ENCODE measurements at places on chromosomes 13 and 19. TPM values are rescaled to one million over a fixed set of nuclear protein-coding genes. Genes with fewer than 3 reads are reported as not detected.

MEF2B gene
- 1.1 TPM for total RNA-seq

SYNE4 gene
- 1.1 TPM for total RNA-seq

PRTN3 gene
- 1.5 TPM for total RNA-seq

KBTBD6 gene
- total RNA-seq = 7.9 TPM

COMP gene
- total RNA-seq = 0.69 TPM

CEACAM19 gene
- total RNA-seq = 1.2 TPM

LIM2 gene
- not detected for total RNA-seq

RPS5 gene
- 1,487 TPM for total RNA-seq

PRX gene
- 3.4 TPM for total RNA-seq

ZNF606 gene
- total RNA-seq = 16.1 TPM

- no peaks in the 10 kb centered on the region for H3K4me1 ChIP-seq
- H3K4me3 ChIP-seq = no peak overlapping the region
- H3K27me3 ChIP-seq = no peaks in the 10 kb centered on the region
- H3K27ac ChIP-seq = no peak overlapping the region
- H3K36me3 ChIP-seq = no peaks in the 10 kb centered on the region
Observed at GRCh38 chr13:98206946-98207345, 29.9 kb upstream of the RNF113B start.

- no peak overlapping the region for H3K27ac ChIP-seq
- no peak for DNase-seq
- H3K27me3 ChIP-seq = no peaks in the 10 kb centered on the region
- H3K4me1 ChIP-seq = no peaks in the 10 kb centered on the region
- H3K36me3 ChIP-seq = no peaks in the 10 kb centered on the region
Observed at GRCh38 chr13:97512732-97513131, 78.8 kb downstream of the RAP2A start.

DNA sequence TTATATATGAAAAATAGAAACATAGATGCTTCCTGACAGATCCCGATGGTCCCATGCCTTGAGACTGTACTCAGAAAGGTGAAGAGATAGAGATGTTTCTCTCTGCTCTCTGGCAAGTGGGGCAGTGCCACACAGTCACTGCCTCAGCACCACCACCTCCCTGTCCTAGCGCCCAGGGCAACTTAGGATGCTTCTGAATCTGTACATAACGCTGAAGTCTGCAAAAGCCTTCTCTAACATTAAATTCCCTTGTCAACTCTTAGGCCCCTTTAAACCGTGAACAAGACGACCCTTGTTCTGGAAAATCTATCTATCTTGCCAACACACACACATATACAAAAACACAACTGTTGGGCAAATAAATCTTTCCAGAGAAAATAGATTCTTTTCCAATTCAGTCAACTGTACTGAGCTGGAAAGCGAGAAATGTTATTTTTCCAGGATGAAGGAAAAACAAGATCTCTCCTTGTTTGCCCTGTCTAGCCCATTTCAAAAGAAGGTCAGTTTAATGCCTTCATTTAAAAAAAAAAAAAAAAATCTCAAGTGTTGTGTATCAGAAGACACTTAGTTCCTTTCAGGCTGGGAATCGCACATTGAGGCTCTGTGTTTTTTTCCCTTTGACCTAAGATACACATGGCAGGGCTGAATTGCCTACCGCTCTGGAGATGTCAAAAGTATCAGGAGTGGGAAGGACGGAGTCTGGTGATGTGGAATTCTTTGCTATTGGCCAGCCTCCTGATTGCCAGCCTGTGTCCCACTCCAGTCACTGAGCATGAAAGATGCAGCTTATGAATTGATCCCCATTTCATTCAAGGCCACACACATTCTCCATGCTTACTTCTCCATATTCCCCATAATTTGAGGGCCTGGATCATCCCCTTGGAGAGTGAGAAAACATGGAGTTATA lies 241.4 kb downstream of the LACC1 start:
- no peak overlapping the region for H3K4me3 ChIP-seq
- H3K36me3 ChIP-seq = no peaks in the 10 kb centered on the region
- no peaks in the 10 kb centered on the region for H3K4me1 ChIP-seq
- no peak overlapping the region for H3K27ac ChIP-seq
- H3K27me3 ChIP-seq = no peaks in the 10 kb centered on the region
- no peak for DNase-seq

- no peak for DNase-seq
- H3K27ac ChIP-seq = peak overlapping the region; percentile 69
- H3K4me1 ChIP-seq = peaks cover 49% of the 10 kb centered on the region
Observed at GRCh38 chr19:1157931-1158884, 15.9 kb downstream of the SBNO2 start.

DNA sequence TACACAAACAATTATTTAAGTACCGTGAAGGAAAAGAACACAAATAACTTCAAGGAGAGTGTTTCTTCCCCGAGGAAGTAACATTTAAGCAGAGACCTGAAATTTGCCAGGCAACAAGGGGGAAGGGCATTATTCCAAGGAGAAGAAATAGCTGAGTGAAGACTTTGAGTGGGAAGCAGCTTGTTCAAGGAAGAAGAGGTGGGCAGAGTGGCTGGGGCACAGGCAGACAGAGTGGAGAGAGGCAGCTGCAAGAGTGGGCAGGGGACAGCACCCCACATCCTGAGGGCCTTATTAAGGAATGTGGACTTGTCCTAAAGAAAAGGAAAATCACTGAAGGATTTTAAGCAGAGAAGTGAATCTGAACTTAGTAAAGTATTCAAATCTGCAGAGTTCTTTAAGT lies 4.7 kb upstream of the DCLK1 start:
- no peaks in the 10 kb centered on the region for H3K27me3 ChIP-seq
- H3K4me3 ChIP-seq = no peak overlapping the region
- H3K27ac ChIP-seq = no peak overlapping the region
- H3K4me1 ChIP-seq = no peaks in the 10 kb centered on the region
- no peak for DNase-seq

- peak overlapping the region; percentile 90 for H3K27ac ChIP-seq
- no peaks in the 10 kb centered on the region for H3K36me3 ChIP-seq
- no peak for DNase-seq
- no peaks in the 10 kb centered on the region for H3K27me3 ChIP-seq
- no peaks in the 10 kb centered on the region for H3K4me1 ChIP-seq
Observed at GRCh38 chr13:78657699-78658629, 991 bp downstream of the OBI1 start.

- H3K36me3 ChIP-seq = no peaks in the 10 kb centered on the region
- no peak for DNase-seq
- H3K4me3 ChIP-seq = no peak overlapping the region
- no peaks in the 10 kb centered on the region for H3K27me3 ChIP-seq
Observed at GRCh38 chr13:52782471-52783448, 43.1 kb upstream of the CNMD start.

DNA sequence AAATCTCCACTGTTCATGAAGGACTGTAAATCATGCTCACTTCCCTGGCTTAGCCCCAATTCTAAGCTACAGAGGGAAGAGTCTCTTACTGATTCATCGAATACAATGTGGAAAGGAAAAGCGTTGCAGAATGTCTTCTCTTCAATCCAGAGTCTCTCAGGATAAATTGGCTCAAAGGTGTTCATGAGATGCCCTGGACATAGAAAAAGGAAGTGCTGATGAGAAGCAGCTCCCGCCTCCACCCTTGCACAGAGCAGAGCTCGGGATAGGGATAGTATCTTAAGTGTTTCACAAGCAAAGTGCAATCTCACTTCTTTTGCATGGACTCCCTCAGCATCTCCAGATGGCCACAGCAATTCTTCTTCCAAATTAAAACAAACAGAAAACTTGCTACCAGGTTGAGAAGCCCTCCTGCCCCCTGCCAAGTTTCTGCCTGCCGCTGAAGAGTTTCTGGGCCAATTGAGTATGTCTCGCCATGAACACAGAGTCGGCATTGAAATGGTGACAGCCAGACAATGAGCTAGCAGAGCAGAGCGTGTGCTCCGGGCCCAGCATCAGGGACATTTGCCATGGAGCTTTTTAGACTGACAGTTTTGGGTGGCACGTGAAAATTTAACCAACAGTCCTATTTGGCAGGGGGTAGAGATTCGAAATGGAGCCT lies 85.7 kb downstream of the C13orf42 start:
- no peak overlapping the region for H3K27ac ChIP-seq
- no peaks in the 10 kb centered on the region for H3K36me3 ChIP-seq
- no peaks in the 10 kb centered on the region for H3K27me3 ChIP-seq

DNA sequence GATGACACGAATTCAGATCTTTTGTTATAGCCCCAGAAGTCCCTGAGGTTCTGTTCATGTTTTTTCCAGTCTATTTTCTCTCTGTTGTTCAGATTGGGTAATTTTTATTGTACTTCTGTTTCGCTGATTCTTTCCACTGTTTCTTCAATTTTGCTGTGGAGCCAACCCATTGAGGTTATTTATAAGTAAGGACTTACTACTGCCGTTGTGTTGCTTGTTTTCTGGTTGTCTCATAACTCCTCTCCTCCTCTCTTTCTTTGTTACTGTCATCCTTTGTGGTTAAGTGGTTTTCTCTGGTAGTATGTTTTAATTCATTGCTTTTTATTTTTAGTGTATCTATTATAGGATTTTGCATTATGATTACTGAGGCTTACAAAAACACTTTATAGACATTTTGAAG lies 48.7 kb upstream of the GAS6 start:
- no peaks in the 10 kb centered on the region for H3K36me3 ChIP-seq
- no peaks in the 10 kb centered on the region for H3K27me3 ChIP-seq
- no peak for DNase-seq

GRCh38 chr13:114047358-114047881 lies 73.5 kb upstream of the C13orf46 start:
- H3K4me1 ChIP-seq = peaks cover 42% of the 10 kb centered on the region
- peak overlapping the region; percentile 21 for H3K4me3 ChIP-seq
- H3K36me3 ChIP-seq = no peaks in the 10 kb centered on the region
- no peak for DNase-seq
- H3K27me3 ChIP-seq = no peaks in the 10 kb centered on the region

DNA sequence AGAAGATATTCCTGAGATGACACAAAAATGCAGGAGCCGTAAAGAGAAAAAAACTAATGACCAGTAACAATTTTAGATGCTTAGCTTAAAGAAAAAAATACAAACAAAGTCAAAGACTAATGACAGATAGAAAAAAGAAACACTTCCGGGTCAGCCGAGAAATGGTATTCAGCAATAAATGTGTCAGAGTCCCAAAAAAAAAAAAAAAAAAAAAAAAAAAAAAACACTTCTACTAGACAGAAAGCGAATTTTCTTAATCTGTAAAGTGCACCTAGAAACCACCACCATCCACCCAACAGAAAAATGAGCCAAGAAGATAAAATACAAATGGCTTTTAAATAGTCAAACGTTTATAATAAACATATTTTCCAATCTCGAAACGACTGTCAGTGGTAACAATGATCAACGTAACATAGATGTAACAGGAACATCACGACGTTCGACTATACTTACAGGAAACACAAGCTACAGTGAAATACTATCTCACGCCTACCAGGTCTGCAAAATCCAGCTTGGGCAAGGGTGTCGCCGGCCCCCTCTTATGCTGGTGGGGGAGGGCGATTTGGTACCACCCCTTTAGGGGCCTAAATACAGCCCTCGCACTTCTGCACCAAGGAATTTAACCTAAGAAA lies 10.6 kb downstream of the ABHD17A start:
- H3K4me3 ChIP-seq = peak overlapping the region; percentile 80
- H3K27me3 ChIP-seq = no peaks in the 10 kb centered on the region
- H3K36me3 ChIP-seq = no peaks in the 10 kb centered on the region
- H3K4me1 ChIP-seq = peaks cover 20% of the 10 kb centered on the region
- peak overlapping the region; percentile 83 for H3K27ac ChIP-seq

DNA sequence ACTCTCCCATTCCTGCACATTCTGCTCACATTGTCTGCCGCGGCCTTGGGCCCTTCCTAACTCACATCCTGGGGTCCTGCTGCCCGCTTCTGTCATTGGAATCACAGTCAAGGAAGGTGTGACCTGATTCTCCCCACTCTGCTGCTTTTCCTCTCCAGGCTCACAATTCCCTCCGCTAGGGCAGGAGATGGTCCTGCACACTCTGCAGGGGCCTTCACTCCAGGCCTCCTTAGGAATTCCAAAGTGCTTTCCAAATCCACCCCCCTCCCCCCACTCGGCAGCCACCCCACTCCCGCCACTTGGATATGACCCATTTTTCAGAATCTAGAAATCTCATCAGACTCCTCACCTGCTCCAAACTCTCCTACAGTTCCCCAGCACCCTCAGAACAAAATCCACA lies 3.1 kb upstream of the SLC5A5 start:
- H3K36me3 ChIP-seq = no peaks in the 10 kb centered on the region
- no peak overlapping the region for H3K27ac ChIP-seq
- H3K4me1 ChIP-seq = peaks cover 12% of the 10 kb centered on the region

GRCh38 chr13:101535192-101535746 lies 82.8 kb downstream of the ITGBL1 start:
- H3K27ac ChIP-seq = no peak overlapping the region
- no peaks in the 10 kb centered on the region for H3K27me3 ChIP-seq
- DNase-seq = no peak

GRCh38 chr19:8550070-8550469 lies 27.2 kb downstream of the MYO1F start:
- no peaks in the 10 kb centered on the region for H3K27me3 ChIP-seq
- no peak overlapping the region for H3K4me3 ChIP-seq
- H3K27ac ChIP-seq = no peak overlapping the region
- no peaks in the 10 kb centered on the region for H3K36me3 ChIP-seq
- no peaks in the 10 kb centered on the region for H3K4me1 ChIP-seq
- no peak for DNase-seq

DNA sequence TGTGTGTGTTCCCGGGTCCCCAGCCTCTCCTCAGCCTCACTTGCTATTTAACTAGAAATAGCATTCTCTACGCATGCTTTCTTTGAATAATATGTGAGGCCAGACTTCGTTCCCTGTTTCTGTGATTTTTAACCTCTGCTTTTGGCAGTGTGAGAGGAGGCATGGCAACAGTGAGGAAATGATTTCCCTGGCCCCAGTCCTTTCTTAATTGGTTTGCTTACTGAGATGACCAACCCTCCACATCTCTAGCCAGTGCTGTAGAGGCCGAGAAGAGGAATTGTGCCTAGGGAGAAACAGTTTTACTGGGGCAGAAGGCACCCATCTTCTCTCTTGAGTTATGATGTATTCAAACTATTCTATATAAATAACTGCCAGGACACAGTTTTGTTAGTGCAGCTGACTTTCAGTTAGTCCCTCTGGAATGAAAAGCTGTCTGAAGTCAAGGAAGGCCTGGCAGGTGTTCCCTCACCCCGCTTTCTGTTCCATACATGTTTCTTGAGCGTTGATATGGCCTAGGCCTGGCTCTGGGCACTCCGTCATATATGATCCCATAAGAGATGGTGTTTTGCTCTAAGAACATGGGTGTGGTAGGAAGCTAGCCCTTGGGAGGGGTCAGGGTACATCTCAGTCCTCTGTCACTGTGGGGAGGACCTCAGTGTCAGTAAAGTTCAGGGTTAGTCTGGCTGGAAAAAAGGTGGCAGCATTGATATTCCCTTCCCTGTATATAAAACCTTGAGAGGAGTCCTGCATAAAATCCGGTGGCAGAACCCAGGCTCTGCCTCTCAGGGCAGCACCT lies 73.7 kb upstream of the NPAS1 start:
- peaks cover 11% of the 10 kb centered on the region for H3K4me1 ChIP-seq
- no peak overlapping the region for H3K4me3 ChIP-seq
- no peaks in the 10 kb centered on the region for H3K27me3 ChIP-seq
- no peaks in the 10 kb centered on the region for H3K36me3 ChIP-seq
